ENCODE measurements at places on chromosomes 7 and 10.

DNA sequence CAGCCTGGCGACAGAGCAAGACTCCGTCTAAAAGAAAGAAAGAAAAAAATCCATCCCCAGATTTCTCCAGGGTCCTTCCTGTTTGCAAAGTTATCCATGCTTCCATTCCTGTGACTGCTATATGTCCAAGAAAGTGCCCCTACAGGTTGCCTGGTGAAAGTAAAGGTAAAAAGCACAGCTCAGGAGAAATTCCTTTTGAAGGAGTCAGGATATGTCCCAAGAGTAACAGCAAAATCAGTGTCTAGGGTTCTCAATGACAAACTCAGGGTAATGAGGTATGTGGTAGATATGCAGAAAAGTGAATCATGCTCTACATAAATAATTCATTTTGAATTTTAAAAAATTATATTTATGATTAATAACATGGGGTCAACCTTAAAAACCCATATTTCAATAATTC, 91.5 kb downstream of the CTTNBP2 start:
- DNase-seq: no peak

GRCh38 chr10:24357344-24358004, 148.5 kb downstream of the KIAA1217 start:
- DNase-seq: no peak

- no peak for DNase-seq
These were observed 76.6 kb upstream of the HGF start for GRCh38 chr7:81846398-81846797.

DNA sequence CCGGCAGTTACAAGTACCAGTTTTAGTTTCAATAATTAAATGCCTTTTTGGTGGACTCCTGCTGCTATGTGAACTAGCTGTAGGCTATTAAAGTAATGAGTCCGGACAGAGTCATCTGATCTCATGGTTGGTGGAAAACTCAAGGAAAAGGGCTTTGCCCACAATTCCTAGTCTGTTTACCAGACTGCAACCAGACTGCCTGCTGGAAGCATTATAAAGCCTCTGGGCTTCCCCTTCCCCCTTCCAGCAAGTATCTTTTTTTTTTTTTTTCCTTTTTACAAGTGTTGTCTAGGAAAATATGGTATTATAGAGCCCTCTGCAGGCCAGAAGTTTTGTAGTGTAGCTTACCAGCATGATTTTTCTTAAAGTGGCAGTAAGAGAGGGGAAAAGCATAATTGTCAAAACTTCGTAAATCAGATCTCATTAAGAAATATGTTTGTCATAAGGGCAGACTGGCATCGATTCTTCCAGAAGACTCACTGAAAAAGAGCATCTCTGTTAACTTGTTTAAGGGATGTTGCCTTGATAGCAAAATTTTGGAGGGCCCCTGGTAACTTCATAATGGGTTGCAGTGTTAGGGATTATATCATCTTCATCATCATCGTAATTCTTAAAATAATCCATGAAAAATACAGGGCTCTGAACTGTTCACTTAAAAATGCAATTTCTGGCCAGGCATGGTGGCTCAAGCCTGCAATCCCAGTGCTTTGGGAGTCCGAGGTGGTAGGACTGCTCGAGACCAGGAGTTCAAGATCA, 181.3 kb downstream of the TAX1BP1 start:
- no peak for DNase-seq

- DNase-seq: no peak
These were observed 81.4 kb downstream of the ABLIM1 start for GRCh38 chr10:114576716-114577115.
